NCI-H1694 treated with DMSO at 0.1 percent for 48 hours (cell line): ENCODE measurements at places on chromosomes 3 and 15.

- no peak for DNase-seq
Measured at GRCh38 chr3:181932039-181932438, 220.3 kb downstream of the SOX2 start.

DNA sequence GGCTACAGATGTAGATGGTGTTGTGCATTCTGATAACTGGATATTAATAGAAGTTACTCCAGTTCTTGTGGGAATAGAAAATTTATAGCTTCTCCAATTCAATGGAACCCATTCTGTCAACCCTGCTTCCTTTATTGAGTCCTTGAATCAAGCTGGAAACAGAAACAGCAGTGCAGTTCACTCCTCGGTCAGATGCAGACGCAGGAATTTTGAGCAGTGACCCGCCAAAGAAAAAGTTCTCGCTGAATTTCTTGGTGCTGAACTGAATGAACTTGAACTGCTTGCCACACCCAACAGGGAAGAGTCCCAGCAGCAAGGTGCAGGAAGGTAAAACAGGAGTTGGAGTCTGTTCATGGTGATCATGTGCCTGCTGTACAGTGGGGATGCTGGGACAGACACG is 10.3 kb downstream of the HRH1 start:
- DNase-seq: no peak

GRCh38 chr15:93848490-93848889 is 382.9 kb upstream of the MCTP2 start:
- DNase-seq: no peak

GRCh38 chr3:25910997-25911396 is 121.1 kb downstream of the OXSM start:
- no peak for DNase-seq

DNA sequence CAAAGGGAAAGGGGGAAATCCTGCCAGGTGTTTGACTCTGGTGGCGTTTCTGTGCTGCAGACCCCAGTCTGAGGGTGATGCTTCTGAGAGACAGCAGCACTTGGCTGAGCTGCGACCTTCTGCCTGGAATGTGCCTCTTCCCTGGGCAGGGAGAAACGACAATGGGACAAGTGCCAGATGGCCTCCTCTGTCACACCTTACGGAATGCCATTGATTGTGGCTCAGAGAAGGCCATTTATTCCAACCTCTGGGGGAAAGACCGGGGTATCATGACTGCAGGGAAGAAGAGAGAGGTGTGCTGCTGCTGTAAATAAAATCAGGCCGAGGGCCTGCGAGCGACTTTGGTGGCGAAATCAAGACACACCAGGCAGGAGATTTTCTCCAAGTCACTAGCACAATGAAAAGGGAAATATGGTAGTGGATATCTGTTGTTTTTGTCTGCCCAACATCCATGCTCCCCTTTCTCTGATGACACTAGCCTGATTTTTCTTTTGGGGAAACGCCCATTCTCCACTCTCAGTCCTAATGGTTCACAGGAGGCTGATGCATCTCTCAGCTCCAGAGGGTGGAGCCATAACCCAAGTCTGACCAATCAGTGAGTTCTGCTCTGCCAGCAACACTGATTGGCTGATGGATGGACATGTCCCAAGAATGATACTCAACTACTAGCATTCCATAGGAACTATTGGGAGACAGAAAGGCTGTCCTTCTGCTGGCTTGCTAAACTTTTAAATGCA is 336.1 kb downstream of the FOXP1 start:
- DNase-seq: no peak
